ENCODE measurements at places on chromosomes 5 and 9.

GRCh38 chr9:115292584-115293279 is 174.8 kb upstream of the TNC start:
- peak; percentile 62 for DNase-seq

DNA sequence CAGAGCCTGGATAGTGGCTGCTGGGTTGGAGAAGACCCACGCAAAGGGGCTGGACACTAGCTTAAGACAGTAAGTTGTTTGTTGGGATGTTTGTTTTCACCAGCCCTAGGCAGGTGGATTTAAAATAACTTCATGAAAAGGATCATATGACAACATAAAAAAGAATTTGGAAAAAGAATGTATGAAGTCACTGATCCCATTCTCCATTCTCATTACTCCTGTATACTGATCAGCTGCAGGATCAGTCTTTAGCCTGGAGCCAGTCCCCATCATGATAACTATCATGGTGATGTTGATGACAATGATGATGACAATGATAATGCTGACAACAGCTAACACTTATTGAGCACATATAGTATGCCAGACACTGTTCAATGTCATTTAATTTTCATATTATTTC is 92.1 kb upstream of the IFNE start:
- no peak for DNase-seq

- peak; percentile 83 for DNase-seq
Observed at GRCh38 chr9:99050292-99050911, 54.5 kb upstream of the TGFBR1 start.

GRCh38 chr9:3733039-3733408 is 207.2 kb upstream of the RFX3 start:
- DNase-seq: no peak

DNA sequence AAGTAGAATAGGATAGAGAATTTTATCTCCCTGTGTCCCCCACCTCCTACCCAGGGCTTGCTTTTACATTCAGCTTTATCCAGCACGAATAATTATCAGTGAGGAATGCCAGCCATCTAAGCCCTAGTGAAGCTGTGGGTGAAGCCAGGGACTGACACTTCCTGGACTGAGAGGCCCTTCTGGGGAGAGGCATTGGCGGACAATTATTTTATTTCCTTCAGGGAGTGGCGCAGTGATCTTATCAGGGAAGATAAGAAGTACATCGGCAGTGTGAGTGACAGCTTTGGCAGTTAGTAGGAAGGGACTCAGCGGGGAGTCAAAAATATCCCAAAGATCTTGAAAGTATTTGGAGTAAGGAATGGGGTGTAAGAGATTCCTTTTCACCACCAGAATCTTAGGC is 34.9 kb upstream of the RPS23 start:
- DNase-seq: no peak

DNA sequence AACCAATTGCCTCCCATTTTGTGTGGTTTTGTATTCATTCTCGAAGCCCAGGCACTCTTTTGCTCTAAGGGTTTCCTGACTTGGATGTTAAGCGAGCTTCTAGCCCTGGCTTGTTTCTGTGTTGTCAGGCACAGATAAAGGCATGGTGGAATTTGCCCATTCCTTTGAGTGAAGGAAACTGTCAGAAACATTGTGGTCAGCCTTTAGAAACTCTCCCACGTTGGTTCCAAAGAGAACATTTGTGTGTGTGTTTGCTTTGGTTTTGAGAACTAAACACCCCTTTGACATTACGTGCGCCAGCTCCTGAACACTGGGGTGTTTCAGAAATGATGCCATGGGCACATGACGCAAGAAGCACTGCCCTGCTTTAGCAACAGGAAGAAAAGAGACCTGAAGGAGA is 320.9 kb downstream of the NTRK2 start:
- DNase-seq: no peak

DNA sequence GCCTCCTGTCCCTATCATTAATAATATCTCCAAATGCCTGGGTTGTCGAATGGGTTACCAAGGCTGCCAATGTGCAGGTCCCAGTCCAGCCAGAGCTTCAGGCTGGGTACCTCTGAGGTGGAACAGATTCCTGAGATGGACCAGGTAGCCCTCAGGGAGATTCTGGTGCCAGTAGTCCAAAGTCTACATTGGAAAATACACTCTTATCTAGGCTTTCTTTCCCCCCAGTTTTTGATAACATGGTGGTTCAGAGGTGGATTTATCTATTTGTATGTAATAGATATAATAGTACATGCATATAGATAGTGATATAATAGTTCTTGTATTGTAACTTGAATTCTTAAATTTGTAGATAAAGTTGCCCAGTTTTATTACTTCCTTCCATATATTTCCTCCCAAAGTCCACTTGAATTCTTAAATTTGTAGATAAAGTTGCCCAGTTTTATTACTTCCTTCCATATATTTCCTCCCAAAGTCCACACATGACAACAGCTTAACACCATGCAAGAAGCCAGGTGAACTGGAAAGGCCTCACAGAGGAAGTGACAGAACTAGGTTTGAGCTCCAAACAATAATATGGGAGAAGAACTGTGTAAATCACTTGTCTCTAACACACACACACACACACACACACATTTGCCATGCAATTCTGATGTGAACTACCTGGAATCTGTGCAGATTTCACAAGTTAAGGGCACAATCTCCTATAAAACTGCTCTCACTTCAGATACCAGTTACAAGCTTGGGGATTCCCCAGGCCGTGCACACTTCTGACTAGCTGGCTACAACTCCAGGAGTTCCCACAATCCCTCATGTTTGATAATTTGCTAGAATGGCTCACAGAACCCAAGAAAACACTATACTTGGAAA is 30.7 kb upstream of the ERAP1 start:
- DNase-seq: no peak

GRCh38 chr5:152151940-152152339 is 227.3 kb upstream of the GLRA1 start:
- peak; percentile 32 for DNase-seq

GRCh38 chr9:110214586-110215355 is 6.8 kb upstream of the C9orf152 start:
- DNase-seq: no peak
